ENCODE measurements at places on chromosomes 2 and 18.

GRCh38 chr2:15168116-15168515, 393.0 kb downstream of the NBAS start:
- no peak for DNase-seq

DNA sequence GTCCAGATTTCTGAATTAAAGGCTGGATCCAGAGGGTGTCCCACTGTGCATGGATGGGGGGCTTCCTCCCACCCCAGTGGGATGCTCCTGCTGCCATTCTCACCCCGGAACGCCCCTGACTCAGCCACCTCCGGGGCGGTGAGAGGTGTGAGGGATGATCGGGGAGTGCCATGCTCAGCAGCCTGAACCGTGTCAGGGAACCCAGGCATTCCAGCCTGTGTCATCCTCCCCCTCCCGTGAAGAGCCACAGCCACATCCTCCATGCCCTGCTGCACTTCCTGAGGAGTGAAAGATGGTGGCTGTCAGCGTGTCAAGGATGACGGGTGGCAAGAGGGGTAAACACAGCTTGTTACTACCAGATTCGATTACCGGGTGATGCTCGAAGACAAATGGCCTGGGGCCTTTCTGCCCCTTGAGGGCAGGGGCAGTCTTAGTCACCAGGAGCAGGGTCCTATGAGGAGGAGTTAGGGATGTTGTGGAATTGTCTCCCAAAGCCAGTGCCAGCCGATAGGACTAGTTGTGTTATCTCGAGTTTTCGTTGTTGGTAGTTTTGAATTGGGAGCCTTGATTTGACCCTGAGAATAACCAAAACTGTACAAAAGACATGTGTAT, 80.8 kb downstream of the TCF7L1 start:
- DNase-seq, result no peak

DNA sequence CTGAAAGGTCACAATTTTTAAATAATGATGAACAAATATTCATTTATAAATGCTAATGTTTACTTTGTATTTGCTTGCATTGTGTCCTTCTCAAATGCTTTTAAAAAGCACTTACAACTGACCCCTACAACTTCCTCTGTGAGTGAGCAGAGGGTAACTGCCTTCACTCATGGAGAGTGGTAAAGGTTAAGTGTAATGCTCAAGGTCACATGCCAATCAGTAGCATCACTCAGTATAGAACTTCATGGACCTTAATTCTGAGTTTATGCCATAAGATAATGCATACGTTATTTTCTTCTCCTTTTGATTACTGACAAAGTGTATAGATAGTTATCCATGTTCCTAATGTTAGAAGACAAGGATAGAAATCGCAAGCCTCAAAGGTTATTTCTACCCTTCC, 91.8 kb upstream of the SERTAD2 start:
- no peak for DNase-seq

DNA sequence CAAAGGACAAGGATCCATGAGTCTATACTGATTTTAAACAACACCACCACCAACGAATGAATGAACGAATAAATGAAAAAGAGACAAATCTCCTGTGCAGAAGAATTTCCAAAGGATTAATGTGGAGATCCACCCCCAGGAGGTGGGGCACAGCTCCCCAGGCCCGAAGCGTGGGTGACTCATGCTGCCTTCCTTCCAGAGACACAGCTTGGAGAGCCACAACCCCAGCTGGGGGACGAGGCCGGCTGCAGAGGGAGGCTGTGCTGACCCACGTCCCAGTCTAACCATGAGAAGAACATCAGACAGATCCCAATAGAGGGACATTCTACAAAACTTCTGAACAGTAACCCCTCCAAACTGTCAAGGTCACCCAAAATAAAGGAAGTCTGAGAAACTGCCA, 557.3 kb upstream of the SALL3 start:
- no peak for DNase-seq

- no peak for DNase-seq
Measured at GRCh38 chr2:176291809-176292283, 22.6 kb downstream of the MTX2 start.

DNA sequence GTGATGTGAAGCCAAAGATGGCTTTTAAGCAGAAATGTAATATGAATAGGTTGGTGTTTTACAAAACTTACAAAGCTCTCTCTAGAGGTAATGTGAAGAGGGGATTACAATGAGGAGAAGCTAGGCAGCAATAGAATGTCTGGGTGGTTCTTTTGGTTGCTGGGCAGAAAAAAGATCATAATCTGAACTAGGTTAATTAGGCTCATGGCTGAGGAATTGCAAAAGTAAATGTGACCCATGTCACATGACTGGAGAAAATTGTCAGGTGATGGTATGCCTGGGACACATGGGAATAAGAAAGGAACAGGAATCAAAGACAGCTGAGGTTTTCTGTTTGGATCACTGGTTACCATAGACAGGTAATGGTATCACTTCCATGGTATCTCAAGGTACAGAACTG, 7.5 kb upstream of the RIT2 start:
- DNase-seq, result no peak

DNA sequence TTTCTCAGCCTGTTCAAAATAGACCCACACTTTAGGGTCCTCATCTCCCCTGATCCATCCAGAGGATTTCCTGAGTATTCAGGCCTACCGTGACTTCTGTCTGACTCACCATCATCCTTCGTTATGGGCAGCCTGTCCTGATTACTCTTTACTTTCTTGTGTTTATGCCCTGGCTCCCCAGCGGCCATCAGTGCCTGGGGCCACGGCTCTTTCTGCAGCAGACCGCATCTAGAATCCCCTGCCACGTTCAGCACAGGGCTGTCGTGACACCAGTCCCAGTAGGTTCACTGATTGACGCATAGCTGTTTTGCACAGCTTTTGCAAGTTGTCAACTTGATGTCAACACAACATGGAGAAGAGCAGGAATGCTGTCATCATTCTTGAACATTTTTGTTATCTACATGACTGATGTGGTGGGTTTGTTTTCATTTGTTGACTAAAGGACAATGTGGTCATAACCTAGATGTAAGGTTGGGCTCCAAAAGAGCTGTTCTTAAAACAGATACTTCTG, 225.6 kb downstream of the HAUS1 start:
- DNase-seq, result no peak

DNA sequence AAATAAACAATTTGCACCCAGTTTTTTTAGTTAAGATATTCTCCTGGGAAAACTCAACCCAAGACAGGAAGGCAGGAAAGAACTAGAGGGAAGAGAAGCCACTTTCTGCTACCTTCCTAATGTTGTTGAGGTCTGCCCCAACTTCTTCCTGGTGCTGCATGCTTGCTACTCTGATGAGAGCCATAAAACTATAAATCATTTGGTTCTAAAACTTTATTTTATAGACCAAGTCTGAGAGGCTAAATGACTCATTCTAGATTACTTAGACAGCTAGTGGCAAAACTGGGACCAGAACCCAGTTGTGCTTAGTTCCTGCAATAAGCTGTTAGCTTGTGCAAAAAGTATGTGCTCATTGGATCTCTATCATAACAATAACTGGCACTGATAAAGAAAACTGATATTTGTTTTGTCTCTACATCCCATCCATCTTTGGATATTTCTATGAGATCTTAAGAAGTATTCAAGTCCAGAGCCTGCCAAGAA, 344.9 kb upstream of the SLC14A2 start:
- no peak for DNase-seq

DNA sequence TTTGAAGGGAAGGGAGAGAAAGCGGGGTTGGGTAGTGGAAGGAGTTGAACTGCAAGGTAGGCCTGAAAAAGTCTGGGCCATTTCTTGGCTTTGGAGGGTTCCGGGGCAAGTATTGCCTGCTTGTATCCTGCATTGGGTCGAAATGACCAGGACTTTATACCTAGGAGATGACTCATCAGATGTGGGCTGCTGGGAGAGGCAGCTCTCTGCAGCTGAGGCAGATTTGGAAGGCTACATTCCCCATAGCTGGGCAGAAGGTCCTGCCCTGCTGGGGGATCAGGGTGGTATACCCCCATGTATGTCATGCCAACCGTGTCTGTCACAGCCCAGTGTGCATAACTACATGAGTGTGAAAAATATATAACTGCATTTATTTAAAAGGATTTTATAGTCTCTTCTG, 171.8 kb upstream of the SPRED2 start:
- DNase-seq, result no peak

- no peak for DNase-seq
Measured at GRCh38 chr2:238691596-238692491, 156.0 kb upstream of the TWIST2 start.

DNA sequence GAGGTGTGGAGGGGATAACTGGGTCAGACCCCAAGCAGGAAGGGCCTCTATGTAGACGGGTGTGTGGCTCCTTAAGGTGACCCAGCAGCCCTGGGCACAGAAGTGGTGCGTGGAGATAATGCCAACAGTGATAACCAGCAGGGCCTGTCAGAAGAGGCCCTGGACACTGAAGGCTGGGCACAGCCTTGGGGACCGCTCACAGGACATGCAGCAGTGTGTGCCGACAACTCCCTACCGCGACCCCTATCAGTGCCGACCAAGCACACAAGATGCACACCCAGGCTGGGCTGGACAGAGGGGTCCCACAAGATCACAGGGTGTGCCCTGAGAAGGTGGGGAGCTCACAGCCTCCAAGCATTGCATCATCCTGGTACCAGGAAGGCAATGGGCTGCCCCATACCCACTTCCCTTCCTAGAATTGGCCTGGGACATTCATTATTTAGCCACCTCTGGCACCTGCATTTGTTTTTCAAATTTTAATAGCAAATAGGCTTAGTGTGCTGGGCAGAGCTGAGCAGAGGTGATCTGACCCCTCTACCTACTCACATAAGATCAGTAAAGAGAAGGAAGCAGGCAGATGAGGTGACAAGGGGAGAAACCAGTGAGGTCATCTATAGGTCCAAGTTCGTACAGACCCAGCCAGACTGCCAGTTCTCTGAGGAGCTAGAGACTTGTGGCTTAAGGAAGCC, 55.2 kb downstream of the BCL11A start:
- no peak for DNase-seq

DNA sequence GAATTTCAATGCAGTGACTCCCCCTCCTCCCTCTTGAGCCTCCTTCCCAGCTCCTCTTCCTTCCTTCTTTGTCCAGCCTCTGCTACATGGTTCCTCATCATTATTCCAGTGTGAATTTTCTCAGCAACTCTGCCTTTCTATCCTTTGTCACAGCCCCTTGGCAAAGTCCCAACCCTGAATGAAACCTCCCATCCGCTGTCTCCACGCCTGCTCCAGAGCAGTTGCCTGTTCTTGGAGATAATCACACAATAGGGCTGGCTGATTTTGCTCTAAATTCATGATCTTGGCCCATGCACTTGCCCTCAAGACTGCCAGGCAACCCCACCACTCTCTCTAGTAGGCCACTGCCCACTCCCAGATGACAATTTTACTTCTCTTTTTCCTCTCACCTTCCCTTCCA, 61.4 kb downstream of the BCL2L11 start:
- DNase-seq, result no peak

DNA sequence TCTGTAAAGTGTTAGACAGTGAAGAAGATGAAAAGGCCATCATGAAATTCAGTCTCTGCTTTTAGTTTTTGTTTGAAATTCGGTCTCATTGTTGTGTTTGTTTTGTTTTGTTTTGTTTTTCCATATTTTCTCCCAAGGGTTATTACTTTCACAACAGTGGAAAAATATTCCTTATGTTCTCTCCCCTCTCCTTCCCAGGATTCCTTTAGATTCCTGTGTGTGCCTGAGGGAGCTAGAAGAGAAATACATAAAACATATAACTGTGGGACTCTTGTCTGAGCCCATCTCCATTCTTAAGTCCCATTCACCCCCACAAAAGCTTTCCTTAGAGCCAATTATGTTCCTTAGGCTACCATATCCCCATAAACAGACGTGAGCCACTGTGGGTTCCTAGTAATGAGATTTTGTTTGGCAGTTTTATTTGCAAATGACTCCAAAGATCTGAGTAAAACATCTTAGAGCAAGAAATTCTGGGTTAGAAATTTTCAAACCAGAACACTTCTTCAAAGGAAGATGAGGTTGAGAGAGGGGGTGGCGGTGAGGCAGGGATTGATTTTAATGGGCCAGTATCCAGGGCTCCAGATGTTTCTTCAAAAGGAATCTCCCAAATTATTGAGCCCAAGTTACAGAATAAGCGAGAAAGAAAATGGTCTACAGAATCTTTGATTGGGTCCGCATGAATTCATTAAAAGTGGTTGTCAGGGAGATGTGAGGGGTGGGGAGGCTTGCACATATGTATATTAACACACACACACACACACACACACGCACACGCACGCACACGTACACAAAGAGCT, 157.8 kb upstream of the TNP1 start:
- DNase-seq, result no peak

DNA sequence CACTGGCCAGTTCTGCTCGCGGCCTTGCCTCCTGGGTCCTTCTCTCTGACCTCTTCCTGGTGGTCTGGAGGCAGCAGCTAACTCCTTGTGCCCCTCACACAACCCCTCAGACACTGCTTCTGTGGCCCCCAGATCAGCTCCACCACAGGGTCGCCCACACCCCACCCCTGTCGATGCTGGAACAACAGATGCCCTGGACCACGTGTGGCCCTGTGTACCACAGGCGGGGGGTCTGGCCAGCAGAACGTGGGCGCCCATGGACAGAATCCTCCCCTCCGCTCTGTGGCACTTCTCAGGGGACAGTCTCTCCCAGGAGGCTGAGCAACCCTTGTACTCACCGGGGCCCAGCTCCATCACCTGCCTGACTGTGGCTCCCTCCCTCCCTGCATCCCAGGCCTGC, 245.6 kb downstream of the NDUFA10 start:
- DNase-seq, result no peak

- no peak for DNase-seq
Measured at GRCh38 chr2:98472132-98472650, 27.5 kb downstream of the INPP4A start.

DNA sequence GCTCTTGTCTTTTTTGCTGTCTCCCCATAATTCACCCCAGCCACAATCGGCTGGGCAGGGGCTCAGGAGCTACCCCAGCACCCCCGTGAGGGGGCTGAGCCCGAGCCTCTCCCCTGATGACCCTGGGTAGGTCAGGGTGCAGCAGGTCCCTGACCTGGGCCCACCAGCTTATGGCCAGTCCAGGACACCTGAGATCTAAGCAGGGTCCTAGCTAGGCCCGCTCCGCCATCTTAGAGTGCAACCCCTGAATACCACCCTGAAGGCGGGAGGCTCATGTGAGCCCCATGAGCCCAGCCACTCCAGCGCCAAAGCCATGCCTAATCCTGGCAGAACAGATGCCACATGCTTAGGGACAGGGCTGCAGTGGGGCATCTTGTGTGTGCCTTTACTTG, 16.2 kb downstream of the STK25 start:
- DNase-seq, result no peak

GRCh38 chr18:73859837-73860397, 287.7 kb downstream of the FBXO15 start:
- no peak for DNase-seq

- DNase-seq, result no peak
Measured at GRCh38 chr2:73092146-73092783, 20.5 kb downstream of the RAB11FIP5 start.

GRCh38 chr2:231862071-231862470, 64.1 kb downstream of the NPPC start:
- no peak for DNase-seq

- DNase-seq, result no peak
Measured at GRCh38 chr2:24935145-24935544, 15.1 kb upstream of the ADCY3 start.

- DNase-seq, result no peak
Measured at GRCh38 chr2:2045141-2045540, 285.9 kb downstream of the MYT1L start.

GRCh38 chr18:35754464-35754863, 172.9 kb downstream of the GALNT1 start:
- no peak for DNase-seq

GRCh38 chr18:32251466-32251865, 61.6 kb downstream of the MEP1B start:
- DNase-seq, result no peak

GRCh38 chr2:25920336-25920735, 42.0 kb upstream of the ASXL2 start:
- DNase-seq, result no peak

Measured in esophagus squamous epithelium (tissue), 5 donors.